ENCODE measurements at places on chromosomes 2 and 18. TPM values are rescaled to one million over a fixed set of nuclear protein-coding genes. Genes with fewer than 3 reads are reported as not detected.

GRCh38 chr2:121427187-121427689 is 103.4 kb upstream of the RNU4ATAC start:
- DNase-seq = no peak
- H3K4me1 ChIP-seq = no peaks in the 10 kb centered on the region
- no peak overlapping the region for H3K4me3 ChIP-seq
- H3K27me3 ChIP-seq = no peaks in the 10 kb centered on the region
- H3K27ac ChIP-seq = no peak overlapping the region

DNA sequence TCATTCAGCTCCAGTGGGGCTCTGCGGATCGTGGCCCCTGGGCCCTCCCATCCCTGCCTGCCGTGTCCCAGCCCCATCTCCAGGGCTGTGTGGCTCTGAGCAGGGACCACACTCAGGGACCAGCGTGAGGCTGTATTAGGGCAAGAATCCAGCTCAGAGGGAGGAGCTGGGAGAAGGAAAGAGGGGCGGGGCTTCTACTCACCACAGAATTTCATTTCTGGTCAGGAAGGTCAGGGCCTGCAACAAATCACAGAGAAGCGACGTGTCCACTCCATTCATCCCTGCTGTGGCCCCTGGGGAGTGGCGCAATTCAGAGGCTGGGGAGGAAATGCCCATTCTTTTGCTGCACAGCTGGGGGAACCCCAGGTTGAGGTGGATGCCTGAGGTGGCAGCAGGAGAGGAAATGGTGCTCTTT is 828 bp downstream of the CIB4 start:
- no peak overlapping the region for H3K27ac ChIP-seq
- H3K4me1 ChIP-seq = no peaks in the 10 kb centered on the region
- DNase-seq = peak; percentile 17
- no peak overlapping the region for H3K4me3 ChIP-seq

DNA sequence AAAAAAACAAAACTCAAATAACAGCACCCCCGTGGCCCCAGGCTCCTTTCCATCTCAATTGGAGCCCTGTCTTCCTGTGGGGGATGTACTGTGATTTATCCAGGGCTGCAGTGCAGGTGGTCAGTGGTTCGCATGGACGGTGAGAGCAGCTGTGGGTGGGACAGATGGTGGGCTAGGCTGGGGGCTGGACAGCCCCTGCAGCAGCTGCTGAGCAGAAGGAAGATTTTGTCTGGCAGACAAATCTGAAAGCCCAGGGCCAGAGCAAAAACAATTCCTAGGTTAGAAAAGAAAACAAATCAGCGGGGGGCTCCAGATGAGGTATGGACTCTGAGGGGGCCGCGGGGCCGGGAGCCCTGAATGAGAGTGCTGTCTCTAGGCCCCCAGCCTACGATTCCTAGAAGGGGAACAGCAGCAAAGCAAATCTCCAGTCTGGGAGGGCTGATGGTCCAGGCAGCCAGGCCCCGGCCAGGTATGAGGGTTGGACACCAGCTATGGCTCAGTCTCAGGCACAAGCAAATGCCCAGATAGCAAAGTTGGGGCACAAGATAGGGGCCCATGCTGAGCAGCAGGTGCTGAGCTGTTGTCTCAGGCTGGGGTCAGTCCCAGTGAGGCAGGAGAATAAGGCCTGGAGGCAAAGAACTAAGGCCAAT is 45.4 kb downstream of the SOWAHC start:
- DNase-seq = no peak
- no peak overlapping the region for H3K4me3 ChIP-seq
- no peaks in the 10 kb centered on the region for H3K27me3 ChIP-seq
- H3K4me1 ChIP-seq = no peaks in the 10 kb centered on the region
- no peak overlapping the region for H3K27ac ChIP-seq

DNA sequence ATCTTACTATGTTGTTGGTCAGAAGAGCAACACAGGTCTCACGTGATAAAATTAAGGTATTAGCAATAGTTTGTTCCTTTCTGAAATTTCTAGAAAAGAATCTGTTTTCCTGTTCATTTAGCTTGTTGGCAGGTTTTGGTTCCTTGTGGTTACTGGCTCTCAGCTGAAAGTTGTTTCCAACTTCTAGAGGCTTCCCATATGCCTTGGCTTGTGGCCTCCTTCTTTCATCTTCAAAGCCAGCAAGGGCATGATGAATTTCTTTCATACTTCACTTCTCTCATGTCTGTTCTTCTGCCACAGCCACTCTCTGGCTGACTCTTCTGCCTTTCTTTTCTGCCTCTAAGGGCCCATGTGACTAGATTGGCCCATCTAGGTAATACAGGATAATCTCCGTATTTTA is 193.7 kb downstream of the TRIB2 start:
- no peaks in the 10 kb centered on the region for H3K27me3 ChIP-seq
- no peaks in the 10 kb centered on the region for H3K36me3 ChIP-seq
- no peak for DNase-seq
- H3K27ac ChIP-seq = no peak overlapping the region

- H3K4me1 ChIP-seq = no peaks in the 10 kb centered on the region
- no peaks in the 10 kb centered on the region for H3K36me3 ChIP-seq
- H3K4me3 ChIP-seq = no peak overlapping the region
- H3K27me3 ChIP-seq = no peaks in the 10 kb centered on the region
- DNase-seq = no peak
- H3K27ac ChIP-seq = no peak overlapping the region
Observed at GRCh38 chr18:58476022-58476421, 152.9 kb downstream of the ALPK2 start.

DNA sequence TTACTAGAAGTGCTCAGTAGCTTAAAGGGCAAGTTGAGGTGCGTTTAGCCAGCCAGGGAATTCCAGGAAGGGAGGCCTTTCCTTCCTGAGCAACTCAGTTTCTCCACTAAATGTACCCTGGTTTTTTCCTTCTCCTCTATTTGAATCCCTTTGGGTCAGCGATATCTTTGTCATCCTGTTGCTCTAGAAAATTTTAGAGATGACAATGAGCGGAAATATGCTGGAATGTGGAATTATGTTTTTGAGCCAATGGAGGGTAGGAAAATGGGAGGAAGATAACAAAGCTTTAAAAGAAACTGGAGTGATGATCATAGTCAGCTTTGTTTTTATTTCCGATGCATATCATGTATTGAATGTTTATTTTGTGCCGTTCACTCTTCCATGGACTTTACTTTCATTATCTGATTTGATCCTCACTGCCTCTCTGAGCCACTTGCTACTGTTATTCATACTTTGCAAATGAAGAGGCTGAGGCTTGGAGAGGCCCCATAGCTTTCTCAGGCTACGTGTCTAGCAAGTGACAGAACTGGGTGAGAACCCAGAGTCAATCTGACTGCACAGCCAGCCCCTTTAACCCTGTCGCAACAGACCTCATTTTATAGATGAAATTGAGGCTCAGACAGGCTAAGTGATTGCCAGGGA is 67.3 kb downstream of the NTSR2 start:
- no peaks in the 10 kb centered on the region for H3K36me3 ChIP-seq
- no peak overlapping the region for H3K27ac ChIP-seq
- H3K4me1 ChIP-seq = no peaks in the 10 kb centered on the region
- H3K4me3 ChIP-seq = no peak overlapping the region
- DNase-seq = no peak

DNA sequence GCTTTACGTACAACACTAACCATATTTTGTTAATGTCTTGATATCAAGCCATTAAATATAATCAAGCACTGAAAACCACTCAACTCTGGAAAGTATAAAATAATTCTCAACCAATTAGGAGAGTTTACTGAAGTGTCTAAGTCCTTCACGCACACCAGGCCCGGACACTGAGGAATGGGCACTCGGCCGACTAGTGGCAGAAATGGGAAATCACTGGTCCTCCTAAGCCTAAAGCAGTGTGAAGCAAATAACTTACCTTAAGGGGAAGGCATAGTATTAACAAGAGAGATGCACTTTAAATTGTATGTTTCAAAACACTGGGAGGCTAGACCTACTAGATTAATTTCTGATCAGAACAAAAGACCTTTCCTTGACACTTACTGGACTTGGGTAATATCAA is 45.7 kb downstream of the FAM210A start:
- H3K27ac ChIP-seq = no peak overlapping the region
- H3K4me1 ChIP-seq = no peaks in the 10 kb centered on the region
- no peak overlapping the region for H3K4me3 ChIP-seq
- no peaks in the 10 kb centered on the region for H3K27me3 ChIP-seq

DNA sequence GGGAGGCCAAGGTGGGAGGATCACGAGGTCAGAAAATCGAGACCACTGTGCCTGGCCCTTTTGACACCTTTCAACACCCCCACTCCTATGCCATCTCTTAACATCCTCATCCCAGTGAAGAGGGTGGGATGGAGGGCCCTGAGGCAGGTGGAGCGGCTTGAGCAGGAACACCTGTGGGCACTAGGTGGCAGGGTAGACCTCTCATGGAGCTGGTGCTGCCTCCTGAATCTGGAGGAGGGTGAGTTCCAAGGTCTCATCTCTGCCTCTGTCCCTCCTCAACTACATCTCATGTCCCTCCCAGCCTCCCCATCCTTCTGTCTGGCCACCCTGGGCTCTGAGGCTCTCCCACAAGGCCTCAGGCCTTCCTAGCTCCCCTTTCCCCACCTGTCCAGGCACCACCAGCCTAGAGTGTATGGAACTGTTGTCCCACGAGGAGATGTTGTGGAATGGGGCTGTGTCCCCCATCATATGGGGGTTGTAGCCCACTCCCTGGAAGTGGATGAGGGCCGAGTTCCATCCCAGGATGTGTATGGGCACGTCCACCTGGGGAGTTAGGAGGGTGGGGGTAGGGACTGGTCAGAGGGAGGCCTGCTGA is 17.0 kb upstream of the CRYBA2 start:
- no peaks in the 10 kb centered on the region for H3K4me1 ChIP-seq
- H3K36me3 ChIP-seq = no peaks in the 10 kb centered on the region
- H3K27me3 ChIP-seq = peaks cover 13% of the 10 kb centered on the region
- H3K4me3 ChIP-seq = no peak overlapping the region

DNA sequence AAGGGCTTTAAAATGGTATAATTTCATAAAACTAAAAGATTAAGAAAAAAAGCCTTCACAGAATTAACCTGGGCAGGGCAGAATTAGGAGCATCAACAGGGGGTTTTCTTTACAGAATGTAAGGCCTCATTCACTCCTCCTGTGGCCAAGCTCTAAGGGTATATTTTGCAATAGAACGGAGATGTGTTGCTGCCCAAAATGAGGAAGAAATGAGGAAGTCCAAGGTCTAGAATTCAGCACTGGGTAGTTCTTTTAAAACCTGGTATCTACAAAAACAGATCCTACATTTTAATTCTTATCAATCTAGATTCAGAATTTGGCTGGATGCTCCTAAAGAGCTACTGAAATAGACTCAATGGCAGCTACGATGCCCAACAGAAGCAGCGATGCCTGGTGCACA is 101.8 kb downstream of the AKAIN1 start:
- no peak overlapping the region for H3K4me3 ChIP-seq
- no peaks in the 10 kb centered on the region for H3K36me3 ChIP-seq
- DNase-seq = no peak
- H3K27ac ChIP-seq = no peak overlapping the region

- no peaks in the 10 kb centered on the region for H3K36me3 ChIP-seq
- no peak overlapping the region for H3K27ac ChIP-seq
- H3K4me1 ChIP-seq = no peaks in the 10 kb centered on the region
- no peak overlapping the region for H3K4me3 ChIP-seq
- no peaks in the 10 kb centered on the region for H3K27me3 ChIP-seq
Observed at GRCh38 chr18:44126598-44126997, 554.1 kb upstream of the SETBP1 start.

GRCh38 chr2:230664128-230664527 is 48.5 kb upstream of the CAB39 start:
- H3K36me3 ChIP-seq = no peaks in the 10 kb centered on the region
- H3K4me1 ChIP-seq = peaks cover 4% of the 10 kb centered on the region

DNA sequence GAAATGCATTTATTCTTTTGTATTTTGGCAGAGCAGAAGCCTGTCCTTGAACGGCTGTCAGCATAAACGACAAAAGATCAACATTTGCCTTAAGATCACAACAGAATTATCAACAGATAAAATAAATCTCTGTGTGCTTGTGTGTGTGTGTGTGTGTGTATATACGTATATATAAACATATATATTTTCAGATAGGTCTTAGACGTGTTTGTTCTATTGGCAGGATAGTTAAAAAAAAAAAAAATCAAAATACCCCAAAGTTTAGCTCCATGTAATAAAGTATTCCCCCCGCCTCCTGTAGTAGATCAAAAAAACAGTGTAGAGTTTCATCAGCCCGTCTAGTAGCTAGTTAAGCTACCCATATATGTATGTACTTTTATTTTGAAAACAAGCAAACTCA is 107.9 kb downstream of the CHN1 start:
- no peaks in the 10 kb centered on the region for H3K36me3 ChIP-seq
- H3K4me1 ChIP-seq = no peaks in the 10 kb centered on the region
- no peaks in the 10 kb centered on the region for H3K27me3 ChIP-seq
- DNase-seq = no peak
- no peak overlapping the region for H3K4me3 ChIP-seq

- peaks cover 53% of the 10 kb centered on the region for H3K36me3 ChIP-seq
- no peaks in the 10 kb centered on the region for H3K4me1 ChIP-seq
- no peak overlapping the region for H3K4me3 ChIP-seq
- H3K27me3 ChIP-seq = no peaks in the 10 kb centered on the region
Observed at GRCh38 chr18:79926715-79927606, 24.5 kb downstream of the SLC66A2 start.

DNA sequence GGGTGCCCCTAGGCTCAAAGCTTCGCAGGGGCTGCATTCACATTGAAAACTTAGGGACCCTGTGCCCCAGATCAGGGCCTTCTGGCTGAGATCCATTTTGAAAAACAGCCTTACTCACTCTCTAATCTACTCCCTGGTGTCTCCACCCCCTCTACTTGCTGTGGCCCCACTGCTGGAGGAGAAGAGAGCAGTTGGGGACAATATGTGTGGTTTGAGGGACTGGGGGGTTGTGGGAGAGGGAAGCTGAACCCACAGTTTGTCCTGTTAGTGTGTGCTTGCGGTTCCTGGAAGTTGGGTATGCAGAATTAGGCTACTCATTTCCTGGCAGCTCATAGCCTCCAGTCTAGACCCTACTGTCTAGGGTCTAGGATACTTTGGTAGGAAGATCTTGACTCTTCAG is 211.4 kb downstream of the PRKCE start:
- H3K27ac ChIP-seq = no peak overlapping the region
- peaks cover 9% of the 10 kb centered on the region for H3K4me1 ChIP-seq
- no peaks in the 10 kb centered on the region for H3K36me3 ChIP-seq

- no peak overlapping the region for H3K4me3 ChIP-seq
- H3K4me1 ChIP-seq = no peaks in the 10 kb centered on the region
Observed at GRCh38 chr2:26763019-26763418, 1.1 kb upstream of the SLC35F6 start.

- H3K4me1 ChIP-seq = no peaks in the 10 kb centered on the region
- no peak overlapping the region for H3K4me3 ChIP-seq
- H3K36me3 ChIP-seq = no peaks in the 10 kb centered on the region
- no peak overlapping the region for H3K27ac ChIP-seq
- H3K27me3 ChIP-seq = no peaks in the 10 kb centered on the region
Observed at GRCh38 chr2:92074549-92074898, 2796.7 kb upstream of the TEKT4 start.

DNA sequence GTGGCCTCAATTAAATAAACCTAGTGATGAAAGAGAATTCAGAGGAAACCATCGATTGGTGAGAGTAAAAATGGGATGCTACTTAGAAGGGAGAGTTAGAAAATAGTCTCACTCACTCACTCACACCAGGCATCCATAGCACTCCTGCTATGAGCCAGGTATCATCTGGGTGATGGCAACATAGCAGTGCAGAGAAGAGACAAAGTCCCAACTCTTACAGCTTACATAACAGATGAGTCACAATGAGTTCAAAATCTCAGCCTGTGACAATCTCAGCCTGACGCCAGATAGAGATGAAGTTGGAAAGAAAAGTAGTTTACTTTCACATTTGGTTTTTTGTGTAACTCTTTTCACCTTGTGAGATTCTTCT is 55.4 kb upstream of the THOC1 start:
- DNase-seq = peak; percentile 68
- H3K36me3 ChIP-seq = no peaks in the 10 kb centered on the region
- H3K4me3 ChIP-seq = no peak overlapping the region
- H3K4me1 ChIP-seq = no peaks in the 10 kb centered on the region
- H3K27me3 ChIP-seq = no peaks in the 10 kb centered on the region
- H3K27ac ChIP-seq = no peak overlapping the region

Gene DARS1
- 72.8 TPM for polyA plus RNA-seq

Gene VPS4B
- 61.7 TPM for polyA plus RNA-seq

Gene ACADL
- not detected for polyA plus RNA-seq

Gene GPBAR1
- polyA plus RNA-seq = 3.9 TPM
